ENCODE measurements at places on chromosomes 3 and 15. TPM values are rescaled to one million over a fixed set of nuclear protein-coding genes. Genes with fewer than 3 reads are reported as not detected.

The PRSS50 gene
- 0.07 TPM for total RNA-seq

The CCNDBP1 gene
- 90.9 TPM for total RNA-seq

The RETNLB gene
- not detected for total RNA-seq

The EID1 gene
- total RNA-seq, result 86.9 TPM

The MINAR1 gene
- 0.62 TPM for total RNA-seq

The PEX5L gene
- 0.31 TPM for total RNA-seq

- no peak for DNase-seq
Observed at GRCh38 chr3:57967590-57967989, 40.6 kb upstream of the FLNB start.

GRCh38 chr3:12983319-12983718, 89.9 kb downstream of the IQSEC1 start:
- DNase-seq, result no peak

- DNase-seq, result peak; percentile 18
Observed at GRCh38 chr3:36842275-36842674, 77.9 kb upstream of the DCLK3 start.

GRCh38 chr15:49852756-49853155, 231.9 kb downstream of the DTWD1 start:
- DNase-seq, result no peak
